ENCODE measurements at places on chromosomes 1 and 21. TPM values are rescaled to one million over a fixed set of nuclear protein-coding genes. Genes with fewer than 3 reads are reported as not detected.

GRCh38 chr1:20931930-20932436 lies 144.9 kb upstream of the HP1BP3 start:
- DNase-seq = no peak

GRCh38 chr1:247113733-247114271 lies 9.6 kb upstream of the ZNF669 start:
- no peak for DNase-seq

GRCh38 chr1:189605226-189605625 lies 872.4 kb downstream of the BRINP3 start:
- DNase-seq = no peak

DNA sequence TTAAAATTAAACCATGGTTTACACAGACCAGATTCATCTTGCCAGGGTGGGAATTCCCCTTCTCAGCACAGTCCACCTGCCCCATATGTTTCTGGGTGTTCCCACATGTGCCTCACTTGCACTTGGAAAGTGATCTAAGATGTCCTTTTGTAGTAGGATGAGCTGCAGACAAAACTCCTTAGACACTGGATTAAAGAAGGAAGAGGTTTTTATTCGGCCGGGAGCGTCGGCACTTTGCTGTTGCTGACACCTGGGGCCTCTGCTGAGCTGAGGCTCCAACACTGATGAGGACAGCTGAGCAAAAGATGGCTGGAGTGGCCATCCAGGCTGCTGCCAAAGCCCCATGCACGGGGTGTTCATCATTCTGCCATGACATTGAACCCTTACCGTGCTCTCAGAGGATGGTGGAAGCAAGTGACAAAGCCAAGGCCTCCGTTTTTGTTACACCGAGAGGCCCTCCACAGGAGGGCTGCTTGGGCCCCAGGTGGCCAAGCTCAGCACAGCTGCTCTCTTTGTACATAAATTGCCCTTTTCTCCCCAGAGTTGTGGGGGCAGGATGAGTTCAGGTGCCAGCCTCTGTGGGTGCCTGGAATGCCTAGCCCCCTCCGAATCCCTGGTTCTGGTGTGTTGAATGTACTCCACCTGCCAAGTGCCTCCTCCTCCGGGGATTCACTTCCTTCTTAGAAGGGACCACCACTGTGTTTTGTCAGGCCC lies 7.3 kb upstream of the ACOT11 start:
- DNase-seq = no peak

- DNase-seq = no peak
Observed at GRCh38 chr1:10612436-10613160, 137.8 kb downstream of the PEX14 start.

- no peak for DNase-seq
Observed at GRCh38 chr1:103911450-103911849, 161.8 kb downstream of the AMY1C start.

DNA sequence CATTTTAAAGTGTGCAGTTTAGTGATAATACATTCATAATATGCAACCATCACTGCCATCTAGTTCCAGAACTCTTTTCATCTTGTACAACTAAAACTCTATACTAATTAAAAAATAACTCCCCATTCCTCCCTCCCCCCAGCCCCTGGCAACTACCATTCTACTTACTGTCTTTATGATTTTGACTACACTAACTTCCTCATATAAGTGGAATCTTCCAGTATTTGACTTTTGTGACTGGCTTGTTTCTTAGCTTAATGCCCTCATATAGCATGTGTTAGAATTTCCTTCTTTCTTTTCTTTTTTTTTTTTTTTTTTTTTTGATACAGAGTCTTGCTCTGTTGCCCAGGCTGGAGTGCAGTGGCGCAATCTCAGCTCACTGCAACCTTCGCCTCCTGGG lies 1.4 kb upstream of the NVL start:
- no peak for DNase-seq

DNA sequence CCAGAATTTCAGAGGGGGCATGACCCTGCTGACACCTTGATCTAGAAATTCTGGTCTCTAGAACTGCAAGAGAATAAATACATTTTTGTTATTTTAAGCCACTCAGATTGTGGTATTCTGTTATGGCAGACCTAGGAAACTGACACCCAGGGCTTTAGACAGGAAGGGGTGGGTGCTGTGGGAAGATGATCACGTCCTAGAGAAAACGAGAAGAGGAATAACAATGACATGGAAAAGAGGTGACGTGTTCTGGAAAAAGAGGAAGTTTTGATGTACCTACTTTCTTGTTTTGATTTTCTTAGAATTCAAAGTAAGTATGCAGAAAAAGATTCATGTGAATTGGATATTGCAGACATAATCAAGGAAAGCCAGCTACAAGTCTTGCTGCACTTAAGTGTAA lies 232.9 kb upstream of the RUNX1 start:
- no peak for DNase-seq

GRCh38 chr1:229106526-229107125 lies 164.3 kb upstream of the RAB4A start:
- no peak for DNase-seq

TPTE gene
- total RNA-seq = not detected

LRRC7 gene
- total RNA-seq = 1.0 TPM
